GM12865 (cell line): ENCODE measurements at places on chromosomes 7 and 10.

GRCh38 chr7:121777672-121778071 lies 95.3 kb upstream of the PTPRZ1 start:
- no peak for DNase-seq

DNA sequence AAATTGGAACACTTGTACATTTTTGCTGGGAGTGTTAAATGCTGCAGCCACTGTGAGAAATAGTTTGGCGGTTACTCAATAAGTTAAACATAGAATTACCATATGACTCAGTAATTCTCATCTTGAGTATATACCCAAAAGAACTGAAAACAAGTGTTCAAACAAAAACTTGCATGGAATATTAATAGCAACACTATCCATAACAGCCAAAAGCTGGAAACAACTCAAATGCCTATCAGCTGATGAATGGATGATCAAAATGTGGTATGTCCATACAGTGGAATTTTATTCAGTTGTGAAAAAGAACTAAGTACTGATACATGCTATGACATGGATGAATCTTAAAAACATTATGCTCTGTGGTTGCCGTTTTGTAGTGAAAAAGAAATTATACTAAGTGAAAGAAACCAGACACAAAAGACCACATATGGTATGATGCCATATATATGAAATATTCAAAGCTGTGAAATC lies 63.0 kb upstream of the SP4 start:
- DNase-seq, result peak; percentile 66

DNA sequence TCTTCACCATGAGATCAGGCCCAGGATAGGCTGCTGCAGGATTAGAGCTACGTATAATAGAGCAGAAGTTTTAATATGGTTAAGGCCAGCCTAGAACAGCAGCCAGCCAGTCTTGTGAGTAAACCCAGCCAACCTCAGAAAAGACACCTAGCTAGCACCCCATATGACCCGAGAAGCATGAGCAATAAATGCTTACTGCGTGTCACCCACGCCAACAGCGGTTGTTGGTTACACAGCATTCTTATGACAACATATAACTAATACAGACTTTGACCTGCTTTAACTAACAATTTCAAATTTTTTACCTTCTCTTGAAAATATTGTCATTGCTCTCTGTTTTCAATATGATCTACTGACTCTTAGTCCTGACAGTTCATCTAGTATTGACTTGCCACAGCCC lies 105.7 kb downstream of the HBP1 start:
- no peak for DNase-seq

GRCh38 chr7:93117327-93117726 lies 452 bp downstream of the SAMD9 start:
- DNase-seq, result no peak

- DNase-seq, result no peak
Measured at GRCh38 chr10:132462463-132463332, 65.7 kb downstream of the PWWP2B start.

- DNase-seq, result no peak
Measured at GRCh38 chr7:47094462-47094861, 487.4 kb downstream of the TNS3 start.

DNA sequence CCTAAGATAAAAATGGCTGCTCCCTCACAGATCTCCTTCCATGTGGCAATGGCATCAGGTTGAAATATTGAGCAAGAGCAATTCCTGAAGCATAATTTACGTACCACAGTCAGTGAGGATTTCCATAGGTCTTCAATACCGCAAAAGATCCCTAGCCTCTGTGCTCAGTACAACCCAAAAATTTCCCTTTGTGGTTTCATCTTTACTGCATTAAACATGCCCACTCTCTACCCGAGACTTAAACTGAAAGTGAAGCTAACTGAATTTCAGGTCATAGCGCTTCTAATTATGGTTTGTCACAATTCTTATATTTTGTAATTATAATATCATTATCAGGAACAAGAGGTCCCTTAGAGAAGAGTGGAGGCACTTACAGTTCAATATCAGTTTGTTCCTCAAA lies 1071.1 kb downstream of the XPNPEP1 start:
- DNase-seq, result peak; percentile 65

DNA sequence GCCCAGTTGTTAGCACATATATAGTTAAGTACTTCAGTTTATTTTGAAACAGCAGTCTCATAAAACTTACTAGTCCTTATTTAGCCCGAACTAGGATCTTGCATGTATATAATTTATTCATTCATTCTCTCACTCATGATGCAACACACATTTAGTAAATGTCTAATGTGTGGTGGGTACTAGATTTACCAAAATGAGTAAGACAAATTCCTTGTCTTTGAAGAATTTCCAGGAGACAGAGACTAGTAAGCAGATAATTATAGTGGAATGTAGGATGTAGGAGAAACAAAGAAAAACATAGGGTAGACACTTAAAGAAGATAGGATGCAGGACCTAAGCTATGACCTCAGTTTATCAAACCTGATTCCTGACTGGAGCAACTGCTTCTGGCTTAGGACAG lies 120.2 kb upstream of the AMPH start:
- no peak for DNase-seq

- DNase-seq, result no peak
Measured at GRCh38 chr10:98242823-98243222, 25.2 kb downstream of the LOXL4 start.

DNA sequence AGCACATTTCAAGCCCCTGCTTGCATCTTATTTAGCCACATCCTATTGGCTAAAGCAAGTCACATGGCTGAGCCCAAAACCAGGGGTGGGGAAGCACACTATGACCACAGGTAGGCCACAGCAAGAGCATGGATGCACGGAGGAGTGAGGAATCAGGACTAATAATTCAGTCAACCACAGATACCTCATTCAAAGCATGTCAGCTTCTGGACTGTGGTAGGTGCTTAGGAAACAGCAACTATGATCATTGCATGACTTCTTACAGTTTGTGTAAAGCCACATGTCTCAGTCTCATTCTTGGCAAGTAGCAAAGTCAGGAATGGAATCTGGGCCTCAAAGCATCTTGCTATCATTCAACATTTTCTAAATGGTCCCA lies 79.0 kb upstream of the EMX2 start:
- no peak for DNase-seq

GRCh38 chr7:150924369-150924781 lies 53.7 kb downstream of the KCNH2 start:
- no peak for DNase-seq

DNA sequence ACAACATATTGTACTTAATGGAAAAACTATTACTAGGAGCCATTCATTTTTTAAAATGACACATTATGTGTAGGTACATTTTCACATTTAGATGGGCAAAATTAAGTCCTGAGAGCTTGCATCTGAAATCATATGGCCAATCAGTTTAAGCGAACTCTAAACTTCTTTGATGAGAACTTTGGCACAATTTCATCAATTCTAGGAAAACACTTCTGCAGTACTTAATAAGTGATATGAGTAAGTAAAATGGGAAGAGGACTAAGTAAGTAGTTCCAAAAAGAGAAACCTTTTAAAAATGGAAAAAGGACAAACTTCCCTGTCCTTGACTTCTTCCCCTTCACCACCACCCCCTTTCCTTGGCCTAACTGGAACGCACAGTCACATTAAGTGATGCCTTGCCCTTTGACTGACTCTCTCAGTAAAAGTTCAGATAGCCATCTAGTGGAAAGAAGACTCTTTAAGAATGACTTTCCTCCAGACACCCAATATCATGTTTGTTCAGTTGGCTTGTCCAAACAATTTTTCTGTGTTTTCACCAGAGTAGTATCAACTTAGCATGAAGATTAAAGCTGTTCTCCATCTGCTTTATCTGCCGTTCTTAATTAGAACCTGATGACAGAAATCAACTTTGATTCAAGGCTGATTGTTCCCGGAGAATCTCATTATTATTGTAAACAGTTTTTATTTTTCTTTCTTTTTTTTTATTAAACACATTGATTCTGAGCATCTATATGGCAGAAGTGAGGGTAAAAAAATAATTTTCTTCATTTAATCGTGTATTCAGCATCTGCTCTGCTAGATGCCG lies 45.1 kb downstream of the CNNM2 start:
- no peak for DNase-seq

DNA sequence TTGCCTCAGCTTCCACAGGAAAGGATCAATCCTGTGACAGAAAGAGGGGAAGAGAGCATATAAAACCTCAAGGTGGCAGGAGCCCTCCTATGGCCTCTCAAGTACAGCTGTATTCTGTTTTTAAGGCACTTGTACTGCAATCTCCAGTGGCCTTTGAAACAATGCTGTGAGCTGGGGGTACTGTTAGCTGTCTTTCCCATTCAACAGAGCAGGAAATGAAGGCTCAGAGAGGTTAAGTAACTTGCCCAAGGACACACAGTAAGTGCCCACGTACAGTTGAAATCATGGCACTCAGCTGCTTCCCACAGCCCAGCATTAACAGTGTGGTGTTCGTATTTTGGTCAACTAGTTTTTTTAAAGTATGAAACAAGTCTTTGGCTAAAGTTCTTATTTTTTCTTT lies 34.0 kb downstream of the DUSP5 start:
- DNase-seq, result no peak

GRCh38 chr7:25289518-25289917 lies 61.2 kb upstream of the NPVF start:
- no peak for DNase-seq

- DNase-seq, result no peak
Measured at GRCh38 chr10:44752451-44753441, 158.4 kb upstream of the TMEM72 start.

- no peak for DNase-seq
Measured at GRCh38 chr10:4847561-4848355, 21.8 kb downstream of the AKR1E2 start.

DNA sequence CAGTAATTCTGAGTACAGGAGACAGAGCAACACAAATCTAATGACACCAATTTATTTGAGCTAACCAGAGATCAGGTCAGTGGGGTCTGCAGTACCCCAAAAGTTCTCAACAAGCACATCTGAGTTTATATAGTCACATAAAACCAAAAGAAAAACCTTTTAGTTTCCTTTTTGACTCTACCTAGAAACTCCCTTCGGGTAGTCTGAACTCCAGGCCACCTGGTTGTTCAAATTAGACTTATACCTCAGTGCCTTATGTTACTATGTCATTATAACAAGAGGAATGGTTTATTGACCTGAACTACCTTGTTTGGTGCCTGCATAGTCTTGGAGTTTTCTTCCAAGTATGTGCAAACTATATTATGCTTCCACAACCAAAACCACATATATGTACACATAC lies 14.6 kb downstream of the ZCWPW1 start:
- peak; percentile 59 for DNase-seq

GRCh38 chr7:139118234-139118804 lies 8.8 kb upstream of the ZC3HAV1 start:
- peak; percentile 90 for DNase-seq

- peak; percentile 69 for DNase-seq
Measured at GRCh38 chr10:3828404-3829155, 43.6 kb upstream of the KLF6 start.

DNA sequence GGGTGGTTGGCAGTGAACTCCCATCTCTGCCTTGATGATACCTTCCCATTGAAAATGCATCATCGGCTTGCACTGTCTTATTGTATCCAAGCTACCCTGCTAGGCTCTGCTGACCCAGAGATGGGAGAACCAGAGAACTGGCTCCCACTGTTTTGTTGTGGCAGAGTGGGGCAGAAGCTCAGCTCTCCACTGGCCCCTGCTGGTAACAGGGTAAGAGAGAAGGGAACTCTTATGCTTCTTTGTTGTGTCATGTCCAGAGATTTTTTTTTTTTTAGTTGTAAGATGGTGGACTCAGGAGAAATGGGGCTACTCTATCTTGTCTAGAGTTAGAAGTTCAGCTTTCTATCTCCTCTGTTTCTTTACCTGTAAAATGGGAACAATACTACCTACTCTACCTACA lies 100.5 kb upstream of the SDK1 start:
- peak; percentile 24 for DNase-seq

GRCh38 chr10:119769886-119770285 lies 44.0 kb downstream of the INPP5F start:
- DNase-seq, result no peak

GRCh38 chr7:49099587-49100326 lies 175.4 kb downstream of the CDC14C start:
- peak; percentile 10 for DNase-seq

DNA sequence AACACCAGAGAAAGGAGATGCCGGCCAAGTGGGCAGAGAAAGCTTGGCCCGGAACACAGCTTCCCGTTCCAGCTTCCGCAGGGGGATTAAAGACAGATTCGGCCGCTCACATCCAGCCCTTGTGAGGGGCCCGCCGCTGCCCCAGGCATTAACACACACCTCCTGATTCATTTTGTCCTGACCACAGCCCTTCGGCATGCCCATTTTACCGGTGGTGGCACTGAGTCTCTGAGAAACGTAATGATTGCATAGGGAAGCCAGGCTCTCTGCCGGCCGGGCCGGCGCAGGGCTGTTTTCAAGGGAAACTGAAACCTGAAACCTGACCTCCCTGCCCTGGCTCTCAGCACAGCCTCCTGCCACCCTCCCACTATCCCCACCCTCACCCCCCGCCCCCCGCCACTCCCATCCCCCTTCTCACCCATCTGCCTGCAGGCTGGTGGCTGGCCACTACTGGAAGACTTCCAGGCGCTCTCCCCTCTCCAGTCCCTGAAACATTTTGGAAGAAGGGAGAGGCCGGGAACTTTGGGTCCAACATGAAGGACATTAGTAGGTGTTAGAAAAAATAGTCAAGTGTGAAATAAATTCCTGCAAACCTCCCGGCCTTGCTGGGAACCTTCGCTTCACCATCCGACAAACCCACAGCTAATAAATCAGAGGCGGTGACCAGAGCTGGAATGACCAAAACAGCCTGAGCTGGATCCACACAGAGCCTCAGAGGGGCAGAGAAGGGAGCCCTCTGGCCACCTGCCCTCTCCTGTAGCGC lies 83.5 kb upstream of the CUX1 start:
- DNase-seq, result peak; percentile 74

- DNase-seq, result no peak
Measured at GRCh38 chr7:159177284-159177953, 32.8 kb upstream of the VIPR2 start.

DNA sequence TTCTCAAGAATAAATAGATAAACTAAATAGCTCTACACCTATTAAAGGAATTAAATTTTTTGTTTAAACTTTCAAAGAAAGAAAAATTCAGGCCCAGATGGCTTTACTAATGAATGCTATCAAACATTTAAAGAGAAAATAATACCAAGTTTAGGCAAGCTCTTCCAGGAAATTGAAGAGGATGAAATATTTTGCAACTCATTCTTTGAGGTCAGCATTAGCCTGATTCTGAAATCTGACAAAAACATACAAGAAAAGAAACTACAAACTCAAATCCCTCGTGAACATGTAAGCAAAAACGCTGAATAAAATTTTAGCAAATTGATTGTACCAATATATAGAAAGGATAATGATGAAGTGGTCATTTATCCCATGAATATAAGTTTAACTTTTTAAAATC lies 93.4 kb downstream of the RTKN2 start:
- no peak for DNase-seq

DNA sequence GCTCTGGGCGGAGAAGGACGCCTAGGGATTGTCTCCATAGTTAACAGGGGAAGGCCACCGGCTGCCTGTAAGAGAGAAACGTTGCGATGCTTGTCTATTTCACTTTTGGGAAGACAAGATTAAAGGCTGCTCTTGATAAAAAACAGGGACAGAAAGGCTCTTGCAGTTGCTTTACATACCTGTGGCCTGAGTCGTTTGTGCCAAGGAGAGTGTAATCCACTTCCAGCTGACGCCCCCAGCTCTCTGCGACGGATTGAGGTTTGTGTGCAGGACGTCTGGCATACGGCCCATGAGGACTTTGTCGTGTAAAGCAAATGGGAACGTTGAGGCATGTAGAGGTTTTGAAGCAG lies 1.1 kb downstream of the MAP3K8 start:
- DNase-seq, result peak; percentile 50

GRCh38 chr10:62442894-62443669 lies 68.9 kb downstream of the ZNF365 start:
- DNase-seq, result no peak

GRCh38 chr10:51288511-51288910 lies 214.2 kb downstream of the PRKG1 start:
- no peak for DNase-seq

- no peak for DNase-seq
Measured at GRCh38 chr7:88328787-88329186, 22.1 kb upstream of the STEAP4 start.
